ENCODE measurements at places on chromosomes 2 and 18.
A peak's percentile ranks its signal among the peaks of the same experiment; 100 is the strongest.

GRCh38 chr2:58900246-58901027 is 659.3 kb upstream of the FANCL start:
- no peak for DNase-seq

GRCh38 chr2:88671786-88672427 is 19.6 kb upstream of the RPIA start:
- DNase-seq: peak; percentile 59

GRCh38 chr18:49802623-49803022 is 10.7 kb downstream of the ACAA2 start:
- no peak for DNase-seq

GRCh38 chr2:227461811-227462461 is 10.0 kb upstream of the AGFG1 start:
- DNase-seq: no peak

GRCh38 chr2:198144660-198145059 is 340.3 kb downstream of the PLCL1 start:
- no peak for DNase-seq

- DNase-seq: no peak
These were observed 71.1 kb downstream of the ARHGEF33 start for GRCh38 chr2:38960609-38961320.

GRCh38 chr2:181806039-181806392 is 85.5 kb upstream of the ITPRID2 start:
- no peak for DNase-seq

DNA sequence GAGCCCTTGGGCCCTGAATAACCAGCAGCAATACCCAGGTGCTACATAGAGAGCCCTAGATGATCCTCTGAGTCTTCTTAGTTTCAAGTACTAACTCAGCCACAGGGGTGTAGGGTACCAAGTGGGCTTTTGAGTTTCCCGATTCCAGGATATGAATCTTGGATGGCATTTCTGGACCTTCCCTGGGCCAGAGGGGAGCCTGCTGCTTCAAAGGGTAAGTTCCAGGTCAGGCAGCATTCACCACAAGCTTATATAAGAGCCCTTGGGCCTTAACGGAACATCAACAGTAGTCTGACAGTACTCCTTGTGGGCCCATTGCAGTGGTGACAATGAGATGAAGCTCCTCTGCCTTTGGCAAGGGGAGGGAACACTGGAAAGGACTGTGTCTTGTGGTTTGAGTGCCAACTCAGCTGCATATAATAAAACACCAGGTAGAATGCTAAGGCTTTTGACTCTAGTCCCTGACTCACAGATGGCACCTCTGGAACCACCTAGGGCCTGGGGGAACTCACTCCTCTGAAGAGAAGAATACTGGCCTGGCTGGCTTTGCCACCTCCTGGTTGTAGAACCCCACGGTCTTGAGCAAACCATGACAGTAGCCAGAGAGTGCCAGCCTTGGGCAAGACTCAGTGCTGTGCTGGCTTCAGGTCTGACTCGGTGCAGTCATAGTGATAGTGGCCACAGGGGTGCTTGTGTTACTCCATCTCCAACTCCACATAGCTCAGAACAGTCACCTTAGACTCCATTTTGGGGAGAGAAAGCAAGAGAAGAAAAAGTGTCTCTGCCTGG is 235.7 kb downstream of the AKAIN1 start:
- no peak for DNase-seq

GRCh38 chr2:161207941-161208340 is 47.7 kb downstream of the TANK start:
- DNase-seq: no peak

DNA sequence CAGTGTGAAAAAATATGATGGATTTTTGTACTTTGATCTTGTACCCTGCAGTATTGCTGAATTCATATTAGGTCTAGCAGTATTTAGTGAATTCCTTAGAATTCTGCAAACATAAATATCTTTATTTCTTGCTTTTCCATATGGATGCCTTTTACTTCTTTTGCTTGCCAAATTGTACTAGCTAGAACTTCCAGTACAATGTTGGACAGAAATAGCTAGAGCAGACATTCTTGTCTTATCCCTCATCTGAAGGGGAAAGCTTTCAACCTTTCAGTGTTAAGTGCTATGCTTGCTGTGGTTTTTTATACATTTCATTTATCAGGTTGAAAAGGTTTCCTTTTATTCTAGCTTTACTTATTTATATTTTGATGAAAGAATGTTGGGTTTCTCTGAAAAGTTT is 1321.9 kb upstream of the CHAC2 start:
- DNase-seq: no peak

DNA sequence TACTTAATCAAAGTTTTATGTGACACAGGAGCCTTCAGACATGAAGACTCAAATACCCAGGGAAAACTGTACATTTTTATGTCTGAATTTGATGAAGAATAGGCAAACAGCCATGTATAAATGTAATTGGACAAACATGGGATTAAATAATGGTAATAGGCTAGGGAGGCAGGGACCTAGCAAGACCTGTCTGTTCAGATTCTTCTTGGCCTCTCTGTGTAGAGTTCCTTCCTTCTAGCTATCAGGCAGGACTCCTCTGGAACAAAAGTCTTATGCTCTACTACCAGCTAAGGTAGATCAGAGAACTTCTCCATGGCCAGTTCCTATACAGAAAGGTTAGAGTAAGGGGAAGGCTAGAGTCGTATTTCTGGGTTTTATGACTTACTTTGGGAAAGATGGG is 9.5 kb upstream of the PARD3B start:
- DNase-seq: no peak

GRCh38 chr2:132825601-132826000 is 155.6 kb upstream of the LYPD1 start:
- DNase-seq: no peak

DNA sequence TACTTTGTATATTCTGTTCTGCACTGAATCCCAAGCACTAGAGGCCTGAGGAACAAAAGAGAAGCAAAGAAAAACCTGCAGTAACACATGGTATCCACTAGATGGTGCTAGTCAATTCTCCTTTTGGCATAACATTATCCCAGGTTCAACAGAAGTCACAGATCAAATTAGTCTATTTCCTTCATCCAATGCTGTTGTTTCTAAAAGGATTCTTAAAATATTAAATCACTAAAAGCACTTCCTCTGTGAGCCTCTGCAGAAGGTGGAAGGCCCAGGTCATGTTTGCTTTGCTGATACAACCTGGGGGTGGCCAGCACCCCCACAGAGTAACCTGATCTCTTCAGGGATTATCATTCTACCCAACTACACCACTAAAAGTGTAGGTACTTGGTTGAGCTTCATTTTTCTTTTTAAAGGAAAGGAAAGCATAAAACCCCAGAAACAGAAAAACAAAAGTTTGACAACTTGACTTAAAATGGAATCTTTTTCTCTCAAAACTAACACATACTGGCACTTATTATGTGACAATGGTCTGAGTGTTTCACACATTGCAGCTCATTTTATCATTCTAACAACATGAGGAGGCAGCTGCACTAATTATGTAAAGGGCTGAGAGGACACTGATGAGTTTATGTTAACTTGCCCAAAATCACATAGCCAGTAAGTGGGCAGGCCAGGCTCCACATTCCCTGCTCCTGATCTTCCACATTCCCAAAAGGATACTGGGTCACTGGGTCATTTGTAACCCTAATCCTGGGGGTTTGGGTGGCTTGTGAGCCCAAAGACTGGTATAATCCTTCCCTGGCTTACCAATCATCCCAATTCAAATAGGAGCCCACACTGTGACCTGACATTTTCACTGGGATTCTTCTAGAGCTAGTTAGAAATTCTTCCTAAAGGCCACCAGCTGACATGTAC is 66.8 kb upstream of the DNER start:
- DNase-seq: peak; percentile 40

GRCh38 chr2:45543257-45543656 is 67.8 kb downstream of the SRBD1 start:
- no peak for DNase-seq

DNA sequence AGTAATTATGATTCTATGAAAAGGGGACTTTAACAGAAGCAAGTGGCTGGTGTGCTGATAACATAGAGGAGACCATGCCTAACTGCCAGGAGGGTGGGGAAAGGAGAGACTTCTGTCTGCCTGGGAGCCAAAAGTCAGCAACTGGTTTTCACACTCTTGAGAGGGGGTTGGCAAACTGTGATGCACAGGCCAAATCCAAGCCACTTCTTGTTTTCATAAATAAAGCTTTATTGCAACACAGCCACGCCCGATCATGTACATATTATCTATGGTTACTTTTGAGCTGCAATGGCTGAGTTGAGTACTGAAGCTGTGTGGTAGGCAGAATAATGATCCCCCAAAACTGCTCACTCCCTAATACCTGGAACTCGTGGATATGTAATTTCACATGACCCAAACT is 208.4 kb downstream of the LNPK start:
- DNase-seq: no peak

- DNase-seq: no peak
These were observed 809.8 kb upstream of the SOX11 start for GRCh38 chr2:4882421-4882820.

- peak; percentile 36 for DNase-seq
These were observed 1.6 kb downstream of the CTIF start for GRCh38 chr18:48540251-48541025.

- peak; percentile 70 for DNase-seq
These were observed 577 bp downstream of the IDH1 start for GRCh38 chr2:208254118-208254870.

DNA sequence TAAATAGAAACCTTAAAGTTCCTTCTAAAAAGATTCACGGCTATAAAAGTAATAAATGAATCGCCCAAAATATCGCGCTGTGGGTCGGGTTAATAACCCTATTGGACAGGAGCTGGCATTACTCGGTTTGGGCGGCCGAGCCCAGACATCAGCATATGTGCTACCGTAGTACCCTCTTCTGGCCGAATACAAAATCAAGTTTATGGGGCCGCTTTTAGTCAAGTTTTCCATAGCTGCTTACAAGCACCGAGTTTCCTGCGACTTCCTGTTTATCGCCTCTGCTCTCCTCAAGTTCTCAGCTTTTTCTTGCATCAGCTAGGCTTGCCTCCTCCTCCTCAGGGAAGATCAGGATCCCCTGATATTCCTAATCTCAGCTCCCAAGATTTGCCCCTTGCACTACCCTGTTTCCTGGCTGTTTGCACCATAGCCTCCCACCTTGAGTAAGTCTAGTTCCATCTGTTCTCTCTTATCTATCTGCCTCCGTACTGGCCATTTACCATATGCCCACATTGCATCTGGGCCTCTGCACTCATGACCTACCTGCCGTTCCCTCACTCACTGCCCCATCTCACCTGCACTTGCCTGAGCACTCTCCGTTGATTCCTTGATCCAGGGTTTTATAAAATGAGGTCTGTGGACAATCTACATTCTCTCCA is 56.1 kb downstream of the SLC35F5 start:
- peak; percentile 56 for DNase-seq

DNA sequence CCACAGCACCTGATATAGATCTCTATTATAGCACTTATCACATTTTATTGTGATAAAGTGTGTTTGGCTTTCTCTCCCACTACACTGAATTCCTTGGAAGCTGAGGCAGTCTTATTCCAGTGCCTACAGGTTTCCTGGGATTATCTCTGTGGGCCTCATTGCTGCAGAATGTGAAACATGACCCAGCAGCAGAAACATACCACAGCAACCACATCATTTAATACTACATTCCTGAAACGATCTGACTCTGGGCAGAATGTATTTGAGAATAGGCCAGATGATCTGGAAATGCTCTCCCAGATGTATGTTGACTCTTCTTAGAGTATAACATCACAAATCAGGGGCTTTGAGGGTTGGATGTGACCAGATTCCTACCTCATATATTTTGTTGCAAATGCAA is 323.5 kb upstream of the TANK start:
- no peak for DNase-seq

GRCh38 chr2:38526195-38526594 is 76.5 kb downstream of the HNRNPLL start:
- peak; percentile 9 for DNase-seq

DNA sequence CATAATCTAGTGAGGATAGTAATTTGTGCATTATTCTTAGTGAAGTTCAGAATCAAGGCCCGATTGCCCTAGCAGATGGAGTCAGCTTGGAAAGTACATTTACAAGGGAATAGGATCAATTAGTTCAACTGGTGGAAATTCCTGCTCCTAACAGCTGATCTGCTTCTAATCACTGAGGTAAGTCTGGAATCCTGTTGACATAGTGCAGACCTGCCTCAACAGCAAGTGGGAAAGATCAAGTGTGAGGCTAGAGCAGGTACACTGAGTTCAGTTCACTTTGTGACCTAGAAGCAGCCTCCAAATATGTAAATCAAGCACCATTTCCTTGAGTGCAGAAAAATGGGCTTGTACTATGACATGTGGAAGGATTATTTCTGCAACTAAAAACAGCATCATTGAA is 111.2 kb upstream of the NOSTRIN start:
- no peak for DNase-seq

- no peak for DNase-seq
These were observed 854.3 kb upstream of the SALL3 start for GRCh38 chr18:78125206-78125896.

DNA sequence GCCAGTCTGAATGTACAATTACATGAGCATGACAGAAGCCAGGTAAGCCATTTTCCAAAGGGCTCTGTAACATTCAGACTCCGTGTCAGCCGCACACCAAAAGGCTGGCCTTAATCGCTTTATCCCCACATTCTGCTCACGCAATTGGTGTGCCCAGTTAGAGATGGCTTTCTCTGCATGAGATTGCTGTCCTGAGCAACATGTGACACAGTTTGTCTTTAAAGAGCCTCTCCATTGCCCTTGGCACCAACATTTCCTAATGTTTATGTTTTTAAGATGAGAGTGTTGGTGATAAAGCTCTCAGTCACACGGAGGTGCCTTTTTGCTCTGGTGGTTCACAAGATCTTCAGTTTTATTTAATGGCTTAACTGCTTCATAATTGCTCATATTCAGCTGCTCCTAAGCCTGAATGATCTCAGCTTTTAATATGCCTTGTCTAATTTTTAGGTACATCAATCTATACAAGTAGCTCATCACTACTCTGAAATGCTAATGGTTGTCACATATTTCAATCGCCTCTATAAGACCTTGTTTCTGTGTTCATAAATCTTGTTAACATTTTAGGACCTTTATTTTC is 164.8 kb upstream of the ACVR2A start:
- no peak for DNase-seq

- DNase-seq: no peak
These were observed 25.3 kb downstream of the MARCO start for GRCh38 chr2:118967124-118967880.

Data from NCI-H2171 treated with DMSO at 0.1 percent for 48 hours (cell line).